ENCODE measurements at places on chromosomes 6 and 20.

DNA sequence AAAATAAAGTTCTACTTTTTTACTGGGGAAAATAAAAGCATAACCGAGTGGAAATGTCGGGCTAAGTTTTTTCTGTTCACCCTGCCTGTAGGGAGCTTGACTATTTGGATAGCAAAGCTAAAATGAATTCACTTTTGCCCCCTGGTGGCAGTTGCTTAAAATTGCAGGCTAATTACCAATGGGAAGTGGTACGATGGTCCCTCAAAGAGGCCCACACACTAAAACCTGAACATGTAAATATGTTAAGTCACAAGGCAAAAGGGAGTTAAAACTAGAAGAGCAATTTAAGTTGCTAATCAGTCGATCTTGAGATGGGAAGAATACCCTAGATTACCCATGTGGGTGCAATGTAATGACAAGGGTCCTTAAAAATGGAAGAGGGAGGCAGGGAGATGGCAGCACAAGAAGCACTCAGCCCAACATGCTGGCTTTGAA, 916 bp upstream of the SUN5 start:
- peak; percentile 54 for DNase-seq

GRCh38 chr6:11224252-11224965, 8.1 kb downstream of the NEDD9 start:
- no peak for DNase-seq

DNA sequence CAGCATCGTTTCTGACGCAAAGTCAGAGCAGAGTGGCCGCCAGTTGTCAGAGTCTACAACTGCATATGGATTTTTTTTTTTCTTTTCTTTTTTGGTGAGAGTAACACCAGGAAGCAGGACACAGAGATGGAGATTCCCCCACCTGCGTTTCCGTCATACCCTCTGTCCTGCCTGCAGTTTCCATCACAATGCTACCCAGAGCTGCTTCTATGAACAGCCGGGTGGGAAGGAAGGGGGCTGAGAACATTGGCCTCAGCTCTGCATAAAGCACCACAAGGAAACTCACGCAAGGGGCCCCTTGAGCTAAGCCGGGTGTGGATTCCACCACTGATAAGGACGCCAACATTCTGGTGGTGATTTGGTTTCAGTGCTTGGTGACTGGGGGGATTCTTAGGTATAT, 183.5 kb upstream of the AFDN start:
- no peak for DNase-seq

DNA sequence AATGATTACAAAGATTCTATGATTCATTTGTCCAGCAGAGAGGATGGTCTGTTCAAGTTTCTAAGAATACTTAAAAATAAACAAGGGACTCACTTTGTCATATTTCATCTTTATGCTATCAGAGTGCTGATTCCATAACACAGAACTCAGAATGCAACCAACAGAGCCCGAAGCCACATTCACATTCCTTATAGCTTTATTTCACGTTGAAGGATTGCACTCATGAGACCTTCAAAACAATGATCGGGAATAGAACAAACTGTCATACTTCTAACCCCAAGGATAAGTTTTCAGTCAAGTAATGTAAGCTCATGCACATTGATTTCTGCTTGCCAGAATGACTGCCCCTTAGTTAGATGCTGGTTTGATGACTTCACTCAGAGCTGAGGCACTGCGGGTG, 25.2 kb downstream of the FNDC1 start:
- no peak for DNase-seq

GRCh38 chr6:114172576-114173260, 170.1 kb downstream of the HS3ST5 start:
- DNase-seq: no peak

GRCh38 chr20:52978851-52979250, 6.7 kb downstream of the TSHZ2 start:
- no peak for DNase-seq

DNA sequence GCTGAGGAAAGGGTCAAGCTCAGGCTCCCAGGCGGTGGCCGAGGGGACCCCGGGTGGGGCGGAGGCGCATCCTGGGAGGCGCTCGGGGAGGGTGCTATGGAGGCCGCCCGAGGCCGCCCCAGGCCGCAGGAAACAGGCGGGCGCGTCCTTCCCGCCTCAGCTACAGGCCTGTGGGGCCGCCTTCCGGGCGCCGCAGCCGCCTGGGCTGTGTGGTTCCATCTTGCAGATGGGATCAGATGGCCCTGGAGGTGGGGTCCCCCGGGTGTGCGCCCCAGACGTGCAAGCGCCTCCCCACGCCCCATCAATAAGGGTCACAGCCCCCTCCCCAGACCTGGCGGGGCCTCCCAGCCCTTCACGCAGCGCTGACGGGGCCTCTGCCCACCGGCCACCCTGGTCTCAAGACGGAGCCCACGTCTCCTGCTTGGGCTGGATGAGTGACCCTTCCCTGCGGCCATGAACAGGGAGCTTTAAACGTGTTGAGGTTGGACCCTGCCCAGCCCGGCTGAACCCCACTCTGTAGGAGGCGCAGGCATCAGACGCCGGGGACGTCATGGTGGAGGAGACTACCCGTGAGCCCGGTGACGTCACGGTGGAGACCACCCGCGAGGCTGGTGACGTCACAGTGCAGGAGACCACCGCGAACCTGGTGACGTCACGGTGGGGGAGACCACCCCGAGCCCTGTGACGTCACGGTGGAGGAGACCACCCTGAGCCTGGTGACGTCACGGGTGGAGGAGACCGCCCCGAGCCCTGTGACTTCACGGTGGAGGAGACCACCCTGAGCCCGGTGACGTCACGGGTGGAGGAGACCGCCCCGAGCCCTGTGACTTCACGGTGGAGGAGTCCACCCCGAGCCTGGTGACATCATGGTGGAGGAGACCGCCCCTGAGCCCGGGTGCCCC, 267.0 kb downstream of the DLL1 start:
- no peak for DNase-seq
